ENCODE measurements at places on chromosomes 12 and 14. TPM values are rescaled to one million over a fixed set of nuclear protein-coding genes. Genes with fewer than 3 reads are reported as not detected.

Gene HHIPL1
- 1.0 TPM for total RNA-seq

Gene CD63
- 1,252 TPM for total RNA-seq

Gene RGS6
- 0.43 TPM for total RNA-seq

GRCh38 chr14:104121142-104121541, 17.2 kb upstream of the KIF26A start:
- no peak for DNase-seq

DNA sequence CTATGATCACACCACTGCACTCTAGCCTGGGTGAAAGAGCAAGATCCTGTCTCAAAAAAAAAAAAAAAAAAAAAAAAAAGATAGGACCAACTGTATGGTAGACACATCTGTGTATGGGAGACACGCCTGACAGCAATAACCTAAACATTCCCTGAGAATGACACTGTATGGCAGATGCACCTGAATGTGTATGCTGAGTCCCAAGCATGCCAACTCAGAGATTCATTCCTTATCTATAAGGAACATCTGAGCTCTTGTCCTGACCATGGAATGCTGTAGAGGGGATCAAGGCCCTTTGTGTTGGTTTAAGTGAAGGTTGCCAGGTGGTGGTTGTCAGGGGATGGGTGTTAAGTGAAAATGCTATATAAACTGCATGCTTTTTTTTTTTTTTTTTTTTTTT, 19.2 kb upstream of the LGALS3 start:
- no peak for DNase-seq

Gene SDR9C7
- total RNA-seq: not detected

- DNase-seq: no peak
Observed at GRCh38 chr12:13404111-13404628, 207.6 kb downstream of the EMP1 start.

Gene ERBB3
- total RNA-seq: 188 TPM

GRCh38 chr12:4356041-4356327, 23.5 kb downstream of the FGF23 start:
- no peak for DNase-seq

GRCh38 chr12:100553936-100554335, 19.5 kb upstream of the GAS2L3 start:
- DNase-seq: no peak

DNA sequence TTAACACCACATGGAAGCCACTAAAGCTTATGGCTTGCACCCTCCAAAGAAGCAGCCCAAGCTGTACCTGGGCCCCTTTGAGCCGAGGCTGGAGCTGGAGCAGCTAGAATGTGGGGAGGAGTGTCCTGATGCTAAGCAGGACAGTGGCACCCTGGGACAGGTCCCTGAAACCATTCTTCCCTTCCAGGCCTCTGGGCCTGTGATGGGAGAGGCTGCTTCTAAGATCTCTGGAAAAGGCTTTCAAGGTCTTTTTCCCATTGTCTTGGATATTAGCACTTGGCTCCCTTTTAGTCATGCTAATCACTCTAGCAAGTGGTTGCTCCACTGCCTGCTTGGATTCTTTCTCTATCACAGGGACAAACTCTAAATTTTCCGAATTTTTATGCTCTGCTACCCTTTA, 40.9 kb downstream of the OSBPL8 start:
- no peak for DNase-seq

Gene MON2
- 55.8 TPM for total RNA-seq

DNA sequence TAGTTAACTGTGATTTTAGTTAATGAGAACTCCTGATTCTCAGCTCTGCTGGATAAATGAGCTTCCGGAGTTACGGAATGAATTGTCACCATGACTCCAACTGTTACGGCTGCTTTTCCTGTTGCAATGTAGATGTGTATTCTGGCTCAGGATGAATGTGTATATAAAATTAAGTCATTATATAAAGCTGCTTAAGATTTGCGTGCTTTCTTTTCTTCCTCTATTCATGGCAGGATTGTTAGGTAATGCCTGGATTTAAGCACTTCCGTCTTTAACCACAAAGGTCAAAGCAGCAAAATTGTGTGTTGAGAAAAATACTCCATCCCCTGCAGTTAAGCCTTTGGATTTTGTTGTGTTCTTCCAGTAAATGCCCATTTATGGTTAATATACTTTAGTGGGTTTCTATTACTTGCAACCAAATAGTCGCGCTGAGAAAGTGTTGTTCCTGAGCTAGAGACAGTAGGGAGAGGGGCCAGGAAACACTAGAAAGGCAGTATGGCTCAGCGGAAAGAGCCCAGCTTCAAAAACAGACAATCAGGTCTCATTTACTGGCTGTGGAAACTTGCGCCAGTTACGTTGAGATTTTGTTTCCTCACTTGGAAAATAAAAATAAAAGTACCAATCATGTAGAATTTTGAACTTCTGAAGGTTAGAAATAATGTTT, 9.4 kb upstream of the CCDC175 start:
- DNase-seq: no peak

Gene DACT1
- 1.3 TPM for total RNA-seq

- DNase-seq: no peak
Observed at GRCh38 chr14:78633752-78634151, 463.6 kb downstream of the NRXN3 start.

DNA sequence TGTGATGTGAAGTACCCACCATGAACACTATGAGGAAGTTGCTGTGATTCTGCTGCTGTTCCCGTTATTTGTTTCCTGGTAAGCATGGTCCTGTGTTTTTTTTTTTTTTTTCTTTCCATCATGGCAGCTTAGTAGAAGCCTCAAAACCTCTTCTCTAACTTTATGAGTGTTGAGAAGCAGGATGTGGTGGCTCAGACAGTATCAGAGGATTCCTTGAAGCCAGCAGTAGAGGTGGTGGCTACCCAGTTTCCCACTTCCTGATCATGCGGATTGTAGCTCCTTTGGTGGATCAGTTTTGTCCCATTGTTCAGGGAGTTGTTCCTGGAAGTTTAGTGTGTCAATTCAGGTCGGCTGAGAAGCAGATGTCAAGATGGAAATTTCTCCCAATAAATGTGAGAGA, 175.8 kb downstream of the ATP23 start:
- no peak for DNase-seq

Gene TAS2R9
- total RNA-seq: not detected

GRCh38 chr12:46892887-46893286, 67.1 kb upstream of the SLC38A4 start:
- no peak for DNase-seq

GRCh38 chr14:67514650-67515385, 18.3 kb upstream of the PLEKHH1 start:
- peak; percentile 63 for DNase-seq

DNA sequence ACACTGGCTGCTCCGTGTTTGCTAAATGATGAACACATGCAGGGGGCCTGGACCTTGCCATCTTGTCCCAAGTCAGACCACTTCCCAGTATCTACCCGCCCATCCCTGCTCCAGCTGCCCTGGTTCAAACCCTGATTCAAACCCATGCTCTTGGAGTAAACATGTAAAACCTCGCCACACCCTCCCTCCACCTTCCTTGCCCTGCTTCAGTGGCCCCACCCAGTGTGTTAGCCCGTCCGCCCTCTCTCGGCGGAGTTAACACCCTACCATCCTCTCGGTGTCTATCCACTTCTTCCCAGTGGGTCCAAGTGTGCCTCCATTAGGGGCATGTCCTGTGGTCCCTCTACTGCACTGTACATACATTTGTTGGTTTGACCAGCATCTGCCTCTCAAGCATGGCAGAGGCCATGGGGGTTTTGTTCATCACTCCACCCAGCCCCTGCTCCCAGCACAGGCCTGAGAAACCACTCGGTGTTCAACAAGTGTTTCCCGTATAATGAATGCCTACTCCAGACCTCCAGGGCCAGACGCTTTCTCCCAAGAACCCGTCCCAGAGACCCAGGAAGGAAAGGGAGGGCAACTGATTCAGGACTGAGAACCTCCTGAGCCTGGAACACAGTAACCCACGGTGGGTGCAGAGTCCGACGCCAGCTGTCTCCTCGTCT, 37.1 kb downstream of the P2RX4 start:
- peak; percentile 71 for DNase-seq

Gene INSM2
- total RNA-seq: not detected

Gene KRT74
- not detected for total RNA-seq

DNA sequence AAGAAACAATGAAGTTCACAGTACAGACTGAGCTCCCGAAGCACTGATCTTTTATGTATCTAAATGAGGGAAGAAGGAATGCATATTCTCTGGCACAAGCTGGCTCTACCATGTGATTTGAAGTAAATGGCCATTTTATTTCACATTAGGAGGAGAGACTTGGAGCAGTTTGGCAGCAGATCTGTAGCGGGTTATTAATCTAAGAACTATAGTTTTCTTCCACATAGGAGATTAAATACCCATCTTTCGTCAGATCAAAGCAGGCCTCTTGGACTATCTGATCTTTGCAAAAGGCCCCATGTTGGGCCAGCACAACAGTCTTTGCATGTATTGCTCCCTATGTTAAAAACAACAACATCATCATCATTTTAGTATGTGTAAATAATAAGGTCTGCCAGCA, 477.8 kb downstream of the ZFP36L1 start:
- no peak for DNase-seq

Gene PLCZ1
- total RNA-seq: not detected

GRCh38 chr12:57741844-57742738, 2.7 kb upstream of the TSPAN31 start:
- DNase-seq: peak; percentile 65

Gene CLEC4D
- total RNA-seq: not detected

DNA sequence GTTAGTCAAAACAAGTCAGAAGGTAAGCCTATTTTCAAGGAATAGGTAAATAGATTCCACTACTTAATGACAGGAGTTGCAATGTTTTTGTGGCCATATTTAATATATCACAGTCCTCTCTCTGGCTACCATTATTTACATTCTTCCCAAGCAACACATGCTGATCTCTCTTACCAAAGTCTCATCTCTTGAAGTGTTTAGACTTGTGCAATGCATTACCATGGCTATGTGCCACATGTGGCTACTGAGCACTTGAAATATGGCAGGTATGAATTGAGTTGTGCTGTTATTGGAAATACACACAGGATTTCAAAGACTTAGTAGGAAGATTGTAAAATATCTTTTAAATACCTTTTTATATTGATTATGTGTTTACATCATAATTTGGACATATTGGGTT, 262.4 kb upstream of the PDE3A start:
- DNase-seq: no peak

- no peak for DNase-seq
Observed at GRCh38 chr12:1464925-1465324, 129.5 kb downstream of the FBXL14 start.

GRCh38 chr14:100824901-100825712, 811 bp upstream of the MEG3 start:
- no peak for DNase-seq

Gene FOXN4
- not detected for total RNA-seq

GRCh38 chr12:4273652-4274395, at the start of gene CCND2:
Gene CCND2, plus strand, starts transcription at chr12:4273762. Its CDS starts 279 bp downstream, at chr12:4274041.
- peak; percentile 96 for DNase-seq

Gene SLC22A17
- 8.0 TPM for total RNA-seq

DNA sequence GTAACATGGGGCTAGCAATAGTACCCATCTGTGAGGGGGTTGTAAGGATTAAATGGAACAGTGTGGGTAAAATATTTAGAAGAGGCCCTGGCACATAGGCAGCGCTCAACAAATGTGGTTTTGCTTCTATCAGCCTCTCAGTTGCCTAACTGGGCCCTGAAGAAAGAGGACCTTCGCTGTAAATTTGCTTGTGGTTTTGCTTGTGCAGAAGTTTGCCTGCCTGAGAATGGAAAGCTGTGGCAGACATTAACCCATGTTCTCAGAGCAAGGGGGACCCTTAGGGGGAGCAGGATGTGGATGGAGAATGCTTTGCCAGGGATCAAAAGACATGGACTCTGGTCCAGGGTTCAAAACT, 160.1 kb downstream of the BRMS1L start:
- DNase-seq: no peak

DNA sequence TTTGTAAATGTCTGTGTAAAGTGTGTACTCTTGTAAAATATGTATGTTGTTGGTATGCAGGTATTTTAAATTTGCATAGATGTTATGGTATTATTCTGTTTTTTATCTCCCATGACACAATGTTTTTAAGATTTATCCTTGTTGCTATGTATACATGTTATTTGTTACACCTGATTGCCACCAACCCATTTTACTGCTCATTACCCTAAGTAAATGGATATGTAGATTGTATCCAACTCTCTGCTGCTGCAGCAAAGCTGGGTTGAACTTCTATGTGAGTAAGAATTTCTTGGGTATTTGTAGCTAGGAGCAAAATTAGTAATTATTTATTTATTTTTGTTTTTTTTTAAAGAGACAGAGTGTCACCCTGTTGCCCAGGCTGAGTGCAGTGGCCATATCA, 6.2 kb downstream of the APAF1 start:
- no peak for DNase-seq

DNA sequence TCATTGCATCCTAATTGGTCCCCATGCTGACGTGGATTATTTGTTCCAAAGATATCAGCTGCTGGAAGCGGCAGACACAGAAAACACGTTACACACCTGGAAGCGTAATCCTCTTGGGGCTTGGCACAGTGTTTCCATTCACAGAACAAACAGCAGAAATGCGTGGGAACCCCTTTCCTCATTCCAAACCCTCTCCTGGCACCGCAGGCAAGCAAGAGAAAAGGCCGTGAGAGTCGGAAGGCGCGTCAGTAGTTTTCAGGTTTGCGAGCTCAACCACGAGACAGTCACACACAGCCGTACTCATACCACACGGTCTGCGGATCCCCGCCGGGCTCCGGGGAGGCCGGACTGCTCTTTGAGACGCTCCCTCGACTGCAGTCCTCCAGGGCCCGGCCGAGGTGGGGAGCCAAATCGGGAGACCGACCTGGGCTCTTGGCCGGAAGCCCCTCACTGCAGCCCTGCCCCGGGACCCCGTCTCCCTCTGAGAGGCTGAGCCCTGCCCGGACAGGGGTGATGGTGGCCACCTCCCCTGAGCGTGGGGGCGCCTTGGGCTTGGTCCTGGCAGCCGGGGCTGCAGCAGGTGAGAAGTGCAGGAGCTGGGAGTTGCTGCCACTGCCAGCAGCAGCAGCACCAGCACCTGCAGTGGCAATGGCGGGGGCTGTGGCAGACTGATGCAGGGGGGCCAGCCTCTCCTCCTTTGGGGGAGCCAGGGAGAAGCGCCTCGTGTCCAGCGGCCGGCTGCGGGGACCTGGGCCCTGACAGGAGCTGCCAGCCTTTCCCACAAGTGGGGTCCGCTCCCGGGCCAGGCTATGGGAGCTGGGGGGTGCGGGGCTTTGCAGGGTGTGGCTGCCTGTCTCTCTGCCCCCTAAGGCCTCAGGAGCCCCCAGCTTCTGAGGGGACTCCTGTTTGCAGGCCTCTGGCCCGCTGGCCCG, 28.1 kb upstream of the GPR68 start:
- DNase-seq: no peak

DNA sequence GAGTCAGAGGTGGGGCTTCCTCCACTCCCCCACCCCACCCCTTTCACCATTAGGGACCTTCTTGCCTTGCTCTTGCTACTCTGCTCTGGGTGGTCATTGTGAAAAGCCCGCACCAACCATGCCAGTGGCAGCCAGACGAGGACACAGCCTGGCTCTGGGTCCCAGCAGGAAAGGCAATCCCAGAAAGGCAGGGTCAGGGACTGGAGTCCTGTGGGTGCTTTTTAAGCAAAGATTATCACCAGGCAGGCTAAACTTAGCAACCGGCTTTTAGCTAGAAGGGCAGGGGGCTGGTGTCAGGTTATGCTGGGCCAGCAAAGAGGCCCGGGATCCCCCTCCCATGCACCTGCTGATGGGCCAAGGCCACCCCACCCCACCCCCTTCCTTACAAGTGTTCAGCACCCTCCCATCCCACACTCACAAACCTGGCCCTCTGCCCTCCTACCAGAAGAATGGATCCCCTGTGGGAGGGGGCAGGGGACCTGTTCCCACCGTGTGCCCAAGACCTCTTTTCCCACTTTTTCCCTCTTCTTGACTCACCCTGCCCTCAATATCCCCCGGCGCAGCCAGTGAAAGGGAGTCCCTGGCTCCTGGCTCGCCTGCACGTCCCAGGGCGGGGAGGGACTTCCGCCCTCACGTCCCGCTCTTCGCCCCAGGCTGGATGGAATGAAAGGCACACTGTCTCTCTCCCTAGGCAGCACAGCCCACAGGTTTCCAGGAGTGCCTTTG, 1.2 kb upstream of the GAPDH start:
- DNase-seq: peak; percentile 78

Measured in left colon (tissue), 2 donors.